ENCODE measurements at places on chromosomes 16 and 17.

DNA sequence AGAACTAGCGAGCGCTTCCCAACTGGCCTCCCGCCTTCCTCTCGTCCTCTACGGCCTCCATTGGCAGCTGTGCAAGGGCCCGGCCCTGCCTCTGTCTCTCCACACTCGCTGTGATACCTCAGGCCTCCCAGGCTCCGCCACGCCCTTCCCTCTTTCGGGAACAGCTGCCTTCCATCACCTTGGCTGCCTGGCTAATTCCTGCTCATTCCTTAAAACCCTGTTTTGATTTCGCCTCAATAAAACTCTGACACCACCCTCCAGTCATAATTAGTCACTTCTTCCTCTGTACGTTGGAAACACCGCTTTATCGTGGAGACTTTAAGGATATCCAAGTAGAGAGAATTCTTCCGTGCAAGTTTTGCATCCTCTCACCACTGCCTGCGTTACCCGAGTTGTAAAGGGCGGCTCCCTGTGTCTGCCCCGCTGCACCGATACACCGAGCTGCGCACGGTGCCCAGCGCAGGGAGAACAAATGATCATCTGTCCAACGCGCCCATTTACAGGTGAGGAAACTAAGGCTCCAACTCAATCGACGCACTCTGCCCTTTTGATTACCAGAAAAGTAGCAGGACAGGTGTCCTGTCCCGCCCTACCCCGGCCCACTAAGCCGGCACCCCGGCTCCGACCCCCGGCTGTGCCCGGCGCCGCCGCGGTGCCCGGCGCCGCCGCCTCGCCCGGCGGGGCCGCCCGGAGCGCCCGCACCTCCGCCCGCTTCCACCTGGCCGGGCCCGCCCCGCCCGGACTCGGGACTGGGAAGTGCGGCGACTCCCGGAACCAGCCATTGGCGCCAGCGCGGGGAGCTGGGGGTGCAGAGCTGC lies 139.7 kb downstream of the SEC14L1 start:
- DNase-seq = peak; percentile 64

- DNase-seq = no peak
Measured at GRCh38 chr16:2855536-2855935, 2.4 kb downstream of the PRSS22 start.

- peak; percentile 34 for DNase-seq
Measured at GRCh38 chr16:383326-384051, 1.7 kb upstream of the PGAP6 start.

DNA sequence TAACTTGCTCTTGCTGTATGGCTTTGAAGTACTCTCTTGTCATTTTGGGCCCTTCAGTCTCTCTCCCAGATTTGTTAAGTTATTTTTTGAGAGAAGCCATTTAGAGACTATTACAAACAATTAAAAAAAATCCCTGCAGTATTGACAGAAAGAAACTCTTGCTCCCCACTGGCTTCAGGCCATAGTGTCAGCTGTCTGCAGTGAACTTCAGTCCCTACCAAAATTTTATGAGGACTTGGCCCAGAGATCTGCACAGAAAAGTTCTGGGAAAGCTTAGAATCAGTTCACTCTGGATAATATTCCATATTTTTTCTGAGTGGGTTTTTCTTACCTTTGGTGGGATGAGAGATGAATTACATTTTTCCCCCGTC lies 30.9 kb upstream of the SUPT4H1 start:
- DNase-seq = no peak

DNA sequence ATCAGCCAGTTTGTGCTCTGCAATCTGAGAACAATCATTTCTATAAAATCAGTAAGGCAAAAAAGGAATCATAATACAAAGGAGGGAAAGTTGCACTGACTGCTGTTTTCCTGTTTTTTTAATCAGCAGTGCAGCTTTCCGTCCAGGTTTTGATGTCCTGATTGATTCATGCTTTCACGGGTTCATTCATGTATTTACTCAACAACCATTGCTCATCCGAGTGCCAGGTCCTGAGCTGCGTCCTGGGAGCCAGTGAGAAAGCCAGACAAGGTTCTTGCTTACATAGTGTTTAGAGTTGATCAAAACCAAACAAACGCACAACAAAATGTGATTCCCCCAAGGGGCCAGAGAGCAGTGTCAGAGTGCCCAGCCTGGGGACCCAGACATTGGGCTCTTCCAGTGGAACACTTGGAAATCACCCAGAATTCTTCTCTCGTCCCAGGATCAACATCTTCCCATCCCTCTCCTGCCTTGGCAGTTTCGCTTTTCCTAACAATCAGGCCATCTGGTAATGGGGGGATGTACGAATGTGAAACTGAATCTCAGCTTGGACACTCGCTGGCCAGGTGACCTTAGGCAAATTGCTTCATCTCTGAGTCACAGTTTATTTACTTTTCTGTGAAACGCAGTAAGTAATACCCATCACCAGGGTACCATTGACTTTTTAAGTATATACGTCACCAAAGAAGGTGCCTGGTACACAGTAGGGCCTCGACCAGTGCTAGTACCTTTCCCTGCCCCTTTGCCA lies 13.3 kb upstream of the C1QL1 start:
- DNase-seq = peak; percentile 65

- DNase-seq = no peak
Measured at GRCh38 chr16:9713156-9713555, 469.1 kb downstream of the GRIN2A start.

DNA sequence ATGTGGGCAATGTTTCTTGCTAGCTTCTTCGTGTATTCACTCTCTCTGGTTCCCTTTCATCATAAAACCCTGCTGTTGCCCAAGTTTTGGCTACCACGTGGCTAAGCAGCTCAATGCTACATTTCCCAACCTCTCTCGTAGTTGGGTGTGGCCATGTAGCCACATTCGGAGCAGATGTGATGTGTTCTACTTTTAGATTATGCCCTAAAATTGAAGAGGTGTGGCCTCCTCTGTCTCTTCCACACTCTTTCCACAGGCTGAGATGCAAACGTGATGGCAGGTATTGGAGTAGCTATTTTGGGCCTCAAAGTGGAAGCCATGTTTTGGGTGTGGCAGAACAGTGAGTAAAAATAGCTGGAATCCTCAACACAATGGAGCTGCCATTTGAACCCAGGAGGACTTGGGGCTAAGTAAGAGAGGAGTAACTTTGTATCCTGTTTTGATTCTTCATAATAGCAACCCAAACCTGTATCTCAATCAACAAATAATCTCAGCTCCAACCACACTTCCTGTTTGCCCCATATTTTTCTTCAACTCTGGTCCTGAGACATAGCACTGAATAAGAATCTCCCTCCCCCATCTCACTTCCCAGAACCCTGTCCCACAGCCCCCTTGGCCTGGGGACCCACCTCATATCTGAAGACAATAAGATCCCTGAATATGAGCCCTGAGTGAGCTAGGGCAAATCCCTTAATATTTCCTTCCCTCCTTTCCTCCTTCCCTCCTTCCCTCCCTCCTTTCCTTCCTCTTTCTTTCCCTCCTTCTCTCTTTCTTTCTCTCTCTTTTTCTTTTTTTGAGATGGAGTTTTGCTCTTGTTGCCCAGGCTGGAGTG lies 4.0 kb downstream of the NUPR1 start:
- DNase-seq = no peak

GRCh38 chr16:88116121-88116520 lies 164.9 kb downstream of the BANP start:
- DNase-seq = no peak

GRCh38 chr17:15154618-15155017 lies 110.5 kb downstream of the PMP22 start:
- no peak for DNase-seq

DNA sequence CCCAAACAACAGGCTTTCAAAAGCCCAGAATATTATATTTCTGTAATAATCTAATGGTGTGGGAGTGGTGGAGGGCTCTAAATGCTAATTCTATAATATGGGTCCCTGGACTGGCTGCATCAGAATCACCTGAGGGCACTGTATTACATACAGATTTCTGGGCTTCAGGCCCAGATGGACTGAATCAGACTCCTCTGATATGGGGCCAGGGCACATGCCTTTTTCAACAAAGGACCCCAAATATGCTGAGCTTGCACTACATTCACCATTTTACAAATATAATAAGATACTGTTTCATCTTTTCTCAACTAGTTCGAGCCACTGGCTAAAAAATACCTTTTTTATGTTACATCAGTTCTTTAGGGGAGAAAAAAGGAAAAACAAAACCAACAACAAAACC lies 309.7 kb downstream of the MAP2K6 start:
- DNase-seq = no peak

DNA sequence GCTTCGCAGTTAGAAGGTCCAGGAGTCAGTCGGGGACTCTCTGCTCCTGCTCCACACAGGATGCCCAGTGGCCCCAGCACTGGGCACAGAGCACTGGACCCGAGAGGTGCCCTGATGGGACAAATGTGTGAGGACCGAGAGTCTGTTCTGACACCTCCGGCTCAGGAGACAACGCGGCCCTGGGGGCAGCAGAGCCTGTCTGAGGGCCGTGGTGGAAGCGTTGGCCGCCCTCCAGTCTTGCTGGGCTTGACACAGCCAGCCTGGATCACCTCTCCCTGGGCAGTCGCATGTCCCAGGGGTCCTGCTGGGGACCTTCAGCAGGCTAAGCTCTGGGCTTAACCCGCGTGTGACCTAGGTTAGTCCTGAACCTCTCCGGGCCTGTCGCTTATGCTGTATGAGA lies 23.1 kb downstream of the LGALS9 start:
- no peak for DNase-seq

DNA sequence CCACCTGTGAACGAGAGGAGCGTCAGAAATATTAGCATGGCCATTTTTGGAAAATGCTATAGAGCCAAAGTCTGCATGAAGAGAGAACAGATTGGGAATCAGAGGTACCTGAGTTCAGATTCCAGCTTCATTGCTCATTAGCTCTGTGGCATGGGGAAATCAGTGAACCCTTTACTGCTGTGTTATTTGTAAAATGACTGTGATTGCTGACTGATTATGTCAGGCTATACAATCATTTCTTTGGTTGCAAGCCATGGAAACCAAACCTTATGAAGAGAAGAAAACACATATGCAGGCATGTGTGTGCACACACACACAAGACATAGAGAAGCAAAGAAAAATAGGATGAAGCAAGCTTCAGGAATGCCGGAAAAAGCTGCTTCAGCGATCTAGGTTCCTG lies 101.4 kb upstream of the HSBP1 start:
- DNase-seq = no peak

GRCh38 chr17:15335446-15335845 lies 6.0 kb downstream of the TEKT3 start:
- no peak for DNase-seq

- DNase-seq = no peak
Measured at GRCh38 chr16:83248735-83249463, 558.9 kb upstream of the HSBP1 start.

DNA sequence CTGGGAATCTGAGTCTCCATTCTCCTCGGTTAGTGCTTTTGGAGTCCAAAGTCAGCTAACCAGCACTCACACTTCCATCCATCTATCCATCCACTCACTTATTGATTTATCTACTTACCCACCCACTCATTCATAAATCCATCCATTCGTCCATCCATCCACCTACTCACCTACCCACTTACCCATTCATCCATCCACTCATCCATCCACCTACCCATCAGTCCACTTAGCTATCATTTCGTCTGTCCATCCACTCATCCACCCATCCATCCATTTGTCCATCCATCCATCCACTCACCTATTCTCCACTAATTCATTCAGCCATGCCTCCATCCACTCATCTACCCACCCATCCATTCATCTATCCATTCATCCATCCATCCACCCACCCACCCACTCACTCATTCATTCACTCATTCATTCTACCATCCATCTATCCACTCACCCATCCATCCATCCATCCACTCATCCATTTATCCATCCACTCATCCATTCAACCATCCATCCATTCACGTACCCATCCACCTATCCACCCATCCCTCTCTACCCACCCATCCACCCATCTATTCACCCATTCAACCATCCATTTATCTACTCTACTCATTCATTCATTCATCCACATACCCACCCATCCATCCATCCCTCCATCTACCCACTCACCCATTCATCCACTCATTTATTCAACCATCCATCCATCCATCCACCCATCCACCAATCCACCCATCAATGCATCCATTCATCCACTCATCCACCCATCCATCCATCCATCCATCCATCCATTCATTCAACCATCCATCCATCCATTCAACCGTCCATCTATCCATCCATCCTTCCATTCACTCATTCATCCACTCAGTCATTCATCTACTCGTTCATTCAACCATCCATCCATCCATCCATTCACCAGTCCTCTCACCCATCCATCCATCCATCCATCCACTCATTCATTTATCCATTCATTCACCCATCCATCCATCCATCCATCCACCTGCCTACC lies 26.1 kb downstream of the NLRC3 start:
- no peak for DNase-seq

DNA sequence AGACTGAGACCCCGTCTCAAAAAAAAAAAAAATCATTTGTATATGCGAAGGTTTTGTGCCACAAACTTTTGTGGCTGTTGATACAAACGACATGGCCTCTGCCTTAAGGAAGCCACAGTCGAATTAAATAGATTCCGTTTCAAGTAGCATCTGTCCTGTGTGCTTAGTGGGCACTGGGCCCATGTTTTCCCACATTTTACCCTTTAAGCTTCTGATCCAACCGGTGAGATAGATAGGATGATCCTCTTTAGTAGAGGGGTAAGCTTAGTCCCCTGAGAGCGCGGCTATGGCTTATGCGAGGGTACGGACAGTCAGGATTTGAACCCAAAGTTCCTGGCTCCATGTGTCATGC lies 776 bp upstream of the TMEM219 start:
- no peak for DNase-seq

DNA sequence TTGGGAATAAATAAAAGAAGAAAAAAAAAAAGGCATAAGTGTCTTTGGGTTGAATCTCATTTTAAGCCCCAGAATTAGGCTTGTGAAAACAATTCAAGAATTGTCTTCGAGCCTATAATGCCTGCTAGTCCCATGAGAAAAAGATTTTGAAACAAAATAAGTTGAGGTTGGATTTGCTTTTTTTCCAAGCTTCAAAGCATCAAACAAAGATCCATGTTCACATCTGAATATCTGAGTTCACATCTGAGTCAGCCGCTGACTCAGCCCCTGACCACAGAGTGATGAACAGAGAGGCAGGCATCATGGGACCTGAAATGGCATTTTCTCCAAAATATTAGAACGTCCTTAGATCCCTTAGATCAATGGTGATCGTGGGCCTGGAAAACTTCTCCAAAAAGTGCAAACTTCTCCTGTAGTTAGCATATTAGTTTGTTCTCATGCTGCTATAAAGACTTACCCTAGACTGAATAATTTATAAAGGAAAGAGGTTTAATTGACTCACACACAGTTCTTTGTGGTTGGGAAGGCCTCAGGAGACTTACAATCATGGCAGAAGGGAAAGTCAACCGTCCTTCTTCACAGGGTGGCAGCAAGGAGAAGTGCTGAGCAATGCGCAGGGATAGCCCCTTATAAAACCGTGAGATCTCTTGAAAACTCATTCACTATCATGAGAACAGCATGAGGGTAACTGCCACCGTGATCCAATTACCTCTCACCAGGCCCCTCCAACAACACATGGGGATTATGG lies 294.6 kb upstream of the HSBP1 start:
- DNase-seq = no peak
